GM13977 (cell line): ENCODE measurements at places on chromosomes 2 and 18.

DNA sequence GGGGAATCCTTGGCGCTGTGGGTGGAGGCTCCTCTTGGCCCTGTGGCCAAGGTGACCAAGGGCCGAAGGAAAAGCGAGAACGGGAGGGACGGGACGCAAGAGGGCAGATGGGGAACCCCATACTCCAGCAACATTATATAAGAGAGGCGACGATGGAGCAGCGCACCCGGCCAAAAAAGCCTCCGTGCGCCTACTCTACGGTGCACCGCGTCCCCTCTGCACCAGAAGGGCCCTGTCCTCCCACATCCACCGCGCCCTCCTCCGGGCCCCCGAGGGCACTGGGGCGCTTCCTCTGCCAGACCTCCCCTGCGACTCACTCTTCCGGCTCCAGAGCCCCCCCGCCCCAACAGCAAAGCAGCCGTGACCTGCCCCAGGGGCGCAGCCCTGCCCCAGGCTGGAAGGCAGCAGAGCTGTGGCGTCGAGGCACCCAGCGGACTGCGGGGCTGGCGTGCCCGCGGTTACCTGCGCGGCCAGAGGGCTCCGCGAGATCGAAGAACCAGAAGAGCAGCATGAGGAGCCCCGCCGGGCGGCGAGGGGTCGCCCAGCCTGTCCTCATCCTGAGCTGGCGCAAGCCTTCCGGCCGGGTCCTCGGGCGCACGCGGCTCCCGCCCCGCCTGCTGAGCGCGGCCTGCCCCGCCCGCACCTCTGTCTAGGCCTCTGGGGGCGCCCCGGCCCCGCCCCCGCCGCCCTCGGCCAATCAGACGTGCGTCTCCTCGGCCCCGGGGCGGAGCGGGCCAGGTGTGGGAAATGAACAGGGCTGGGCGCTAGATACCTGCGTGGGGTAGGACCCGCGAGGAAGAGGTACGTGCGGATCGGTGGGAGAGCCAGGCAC, 106.3 kb upstream of the CD302 start:
- DNase-seq: peak; percentile 91

DNA sequence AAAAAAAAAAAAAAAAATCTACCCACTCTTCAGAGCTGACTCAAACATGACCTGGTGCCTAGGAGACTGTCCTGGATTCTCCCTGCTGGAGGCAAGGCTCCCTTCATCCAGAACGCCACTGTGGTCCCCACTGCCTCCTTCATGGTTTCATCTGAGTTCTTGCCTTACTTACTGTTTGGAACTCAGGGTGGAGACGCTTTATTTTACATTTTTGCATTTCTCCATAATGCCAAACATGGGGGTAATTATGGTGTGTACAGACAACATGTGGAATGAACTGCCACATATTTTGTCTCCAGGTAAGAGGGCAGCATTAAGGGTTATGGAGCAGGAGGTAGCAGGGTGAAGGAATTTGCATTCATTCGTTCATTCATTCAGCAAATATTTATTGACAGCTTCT, 154.0 kb upstream of the MSH6 start:
- DNase-seq: no peak

- DNase-seq: no peak
These were observed 6.7 kb downstream of the CHST9 start for GRCh38 chr18:27178424-27178823.

- no peak for DNase-seq
These were observed 263.4 kb downstream of the NEDD4L start for GRCh38 chr18:58307441-58307840.

- DNase-seq: no peak
These were observed 3.8 kb downstream of the MZT2B start for GRCh38 chr2:130185896-130186295.

DNA sequence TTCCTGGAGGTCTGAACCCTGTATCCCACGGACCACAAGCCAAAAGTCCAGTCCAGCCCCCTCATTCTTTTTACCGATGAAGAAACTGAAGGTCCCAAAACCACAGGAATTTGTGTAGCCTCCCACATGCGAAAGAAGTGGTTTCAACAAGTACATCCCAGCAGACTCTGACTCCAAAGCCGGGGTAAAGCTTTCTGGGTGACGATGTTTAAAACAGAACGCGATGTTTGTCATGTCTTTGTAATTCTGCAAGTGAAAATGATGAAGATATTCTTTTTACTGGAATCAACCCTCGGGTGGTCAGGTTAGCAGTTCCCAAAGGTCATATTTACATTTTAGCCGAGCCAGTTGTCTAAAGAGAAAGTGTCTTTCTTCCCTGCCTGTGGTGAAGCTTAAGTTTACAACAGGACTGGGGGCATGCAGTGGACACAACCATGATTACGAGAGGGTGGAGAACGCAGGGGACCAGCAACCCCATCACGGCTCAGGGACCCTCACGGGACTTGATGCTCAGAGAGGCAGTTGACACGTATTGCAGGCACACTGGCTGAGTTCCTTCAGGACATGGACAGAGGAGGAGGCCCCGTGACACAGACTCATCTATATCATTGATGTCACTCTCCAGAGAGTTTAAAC, 17.8 kb upstream of the TMEM131 start:
- peak; percentile 43 for DNase-seq
